NCI-H1048 (cell line): ENCODE measurements at places on chromosomes 1 and 21.

DNA sequence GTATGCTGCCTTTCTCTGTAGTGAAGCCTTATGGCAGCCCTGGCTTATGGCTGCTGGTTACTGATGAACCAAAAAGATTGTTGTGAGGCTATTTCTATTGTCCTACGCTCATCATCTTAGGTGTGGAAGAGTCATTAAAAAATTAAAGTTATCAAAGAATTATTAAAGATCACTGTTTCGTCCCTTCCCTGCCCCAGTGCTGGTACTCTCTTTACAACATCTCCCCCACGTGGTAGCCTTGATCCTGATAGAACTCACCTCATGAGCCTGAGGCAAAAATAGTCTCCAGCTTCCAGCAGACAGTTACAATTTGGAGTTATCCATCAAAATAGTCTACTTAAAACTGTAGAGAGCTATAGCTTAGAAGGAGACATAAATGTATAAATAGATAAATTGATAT is 201.5 kb downstream of the S1PR1 start:
- DNase-seq, result no peak

- no peak for DNase-seq
Observed at GRCh38 chr1:33378524-33378923, 52.4 kb downstream of the PHC2 start.

GRCh38 chr1:240092301-240093119 is 827 bp downstream of the FMN2 start:
- DNase-seq, result no peak

DNA sequence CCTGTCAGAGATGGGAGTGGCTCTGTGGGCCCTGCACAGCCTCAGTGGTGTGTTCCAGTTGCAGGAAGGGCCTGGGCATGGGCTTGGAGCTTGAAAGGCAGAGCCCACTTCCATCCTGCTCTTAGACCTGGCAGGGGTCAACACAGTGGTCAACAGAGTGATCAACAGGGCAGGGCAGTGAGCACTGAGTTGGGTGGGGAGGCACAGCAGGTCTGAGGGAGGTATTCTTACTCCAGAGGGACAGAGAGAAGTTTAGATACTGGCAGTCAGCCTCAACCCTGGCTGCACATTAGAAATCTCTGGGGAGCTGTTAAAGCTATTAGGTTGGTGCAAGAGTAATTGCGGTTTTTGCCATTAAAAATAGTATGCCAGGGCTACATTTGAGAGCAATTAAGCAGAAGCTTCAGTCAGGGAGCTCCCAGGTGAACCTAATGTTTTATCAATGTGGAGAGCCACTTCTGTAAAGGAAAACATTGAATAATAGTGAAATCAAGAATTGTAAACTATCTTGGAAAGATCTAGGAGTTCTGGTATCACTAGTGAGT is 37.7 kb downstream of the SH3BGR start:
- no peak for DNase-seq

DNA sequence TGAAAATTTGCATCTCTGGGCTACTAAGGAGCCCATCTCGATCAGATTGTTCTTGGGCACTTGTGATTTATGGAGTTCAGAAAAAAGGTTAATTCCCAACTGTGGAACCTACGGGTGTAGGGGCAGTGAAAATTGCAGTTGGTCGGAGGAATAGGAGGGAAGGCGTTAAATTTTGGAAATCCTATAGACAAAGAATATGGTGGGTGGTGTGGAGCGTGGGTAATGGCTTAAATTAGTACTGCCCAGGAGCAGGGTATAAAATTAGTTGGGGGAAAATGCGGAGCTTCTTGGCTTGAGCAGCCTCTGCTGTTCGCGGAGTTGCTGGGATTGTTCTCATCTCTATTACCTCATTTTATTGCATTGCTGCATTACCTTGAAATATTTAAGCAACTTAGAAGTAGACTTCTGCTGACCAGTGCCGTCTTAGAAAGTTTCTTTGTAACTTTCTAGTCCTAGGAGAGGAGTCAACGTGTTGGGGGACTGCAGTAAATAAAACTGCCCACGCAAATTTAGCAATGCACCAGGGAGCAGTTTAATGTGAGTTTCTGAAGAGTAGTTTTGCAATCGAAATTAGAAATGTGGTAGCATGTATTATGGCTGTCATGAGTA is 514 bp downstream of the S1PR1 start:
- DNase-seq, result no peak

DNA sequence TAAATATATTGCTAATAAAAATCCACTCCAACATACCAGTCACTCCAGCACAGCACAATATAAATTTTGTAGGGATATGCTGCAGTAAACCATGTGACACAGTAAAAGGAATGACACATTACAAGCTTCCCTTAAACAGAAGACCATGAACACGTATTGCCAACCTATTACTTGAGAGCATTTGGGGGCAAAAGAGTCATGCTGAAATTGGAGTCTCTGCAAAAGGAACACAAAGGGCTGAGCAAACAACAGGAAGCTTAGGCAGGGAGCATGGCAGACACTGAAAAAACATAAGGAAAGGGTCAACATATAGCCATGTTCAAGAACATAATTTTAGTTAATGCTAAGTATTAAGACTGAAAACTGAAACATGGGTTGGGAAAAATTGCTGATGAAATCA is 214.5 kb downstream of the SMYD3 start:
- DNase-seq, result no peak

GRCh38 chr21:35291973-35292627 is 243.0 kb upstream of the RUNX1 start:
- DNase-seq, result no peak

- no peak for DNase-seq
Observed at GRCh38 chr21:46414965-46415275, 43.8 kb upstream of the DIP2A start.

- no peak for DNase-seq
Observed at GRCh38 chr1:206929524-206929923, 7.8 kb upstream of the FCMR start.

- no peak for DNase-seq
Observed at GRCh38 chr1:115869064-115869463, 28.1 kb upstream of the NHLH2 start.

- no peak for DNase-seq
Observed at GRCh38 chr1:15099441-15100120, 54.0 kb upstream of the TMEM51 start.

- DNase-seq, result no peak
Observed at GRCh38 chr1:221161571-221162041, 282.4 kb downstream of the HLX start.

DNA sequence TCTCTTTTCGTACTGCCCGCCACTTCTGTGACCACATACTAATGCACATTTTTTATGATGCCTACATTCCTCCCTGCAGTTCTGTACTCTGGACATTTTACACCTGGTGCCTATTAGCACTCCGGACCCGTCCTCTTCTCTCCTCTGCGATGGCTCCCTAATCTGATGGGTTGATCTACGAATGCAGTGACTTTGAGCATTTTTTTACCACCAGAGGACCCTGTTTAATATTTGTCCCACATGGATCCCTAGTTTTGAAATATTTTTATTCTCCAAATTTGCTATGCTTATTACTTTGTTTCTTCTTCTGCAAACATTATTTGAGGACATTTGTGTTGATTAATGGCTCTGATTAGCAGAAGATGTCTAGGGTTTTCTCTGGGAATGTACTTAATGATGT is 5.2 kb downstream of the PPFIA4 start:
- no peak for DNase-seq

DNA sequence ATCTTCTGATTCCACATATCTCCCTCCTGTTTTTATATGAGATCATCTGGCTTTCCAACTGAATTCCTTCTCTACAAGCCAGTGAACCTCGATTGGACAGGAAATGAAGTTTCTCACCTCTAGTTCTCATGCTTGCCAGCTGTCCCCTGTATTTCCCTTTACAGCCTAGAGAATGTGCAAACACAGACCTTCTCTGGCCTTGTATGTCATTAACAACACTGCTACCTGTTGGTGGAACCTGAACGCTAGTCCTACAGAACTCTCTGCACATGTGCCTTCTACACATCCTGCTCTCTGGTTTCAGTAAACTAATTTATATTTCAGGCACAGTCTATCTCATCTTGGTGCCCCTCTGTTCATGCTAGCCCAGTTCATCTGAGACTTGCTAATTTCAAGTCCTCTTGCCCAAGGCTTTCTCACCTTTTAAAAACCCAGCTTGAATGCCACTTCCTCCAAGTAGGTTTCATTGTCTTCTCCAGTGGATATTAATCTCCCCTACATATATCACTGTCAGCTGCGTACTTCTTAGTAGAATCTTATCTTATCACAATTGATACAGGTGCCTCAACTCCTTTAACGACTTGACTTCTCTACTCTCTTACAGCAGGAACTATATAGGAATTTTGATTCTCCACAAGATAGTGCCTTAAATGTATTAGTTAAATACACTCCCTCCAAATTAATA is 549.9 kb downstream of the PLPP3 start:
- DNase-seq, result no peak

GRCh38 chr1:115842948-115843347 is 2.0 kb upstream of the NHLH2 start:
- no peak for DNase-seq

GRCh38 chr1:15610167-15610566 is 7.1 kb upstream of the DDI2 start:
- DNase-seq, result no peak

DNA sequence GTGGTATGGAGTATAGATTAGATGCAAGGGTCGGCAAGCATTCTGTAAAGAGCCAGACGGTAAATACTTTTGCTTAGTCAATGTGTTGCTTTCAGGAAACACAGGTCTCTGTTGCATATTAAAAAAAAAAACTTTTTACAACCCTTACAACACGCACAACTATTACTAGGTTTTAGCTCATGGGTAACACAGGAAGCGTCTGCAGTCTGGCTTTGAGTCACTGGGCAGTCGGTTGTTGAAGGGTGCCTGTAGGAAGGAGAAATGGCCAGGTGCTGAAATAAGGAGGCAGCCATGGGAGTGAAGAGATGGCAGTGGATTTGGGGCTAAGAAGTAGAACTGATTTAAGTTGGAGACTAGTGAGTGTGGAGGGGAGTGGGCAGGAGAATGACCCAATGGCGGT is 192.1 kb downstream of the KCNJ6 start:
- DNase-seq, result no peak

DNA sequence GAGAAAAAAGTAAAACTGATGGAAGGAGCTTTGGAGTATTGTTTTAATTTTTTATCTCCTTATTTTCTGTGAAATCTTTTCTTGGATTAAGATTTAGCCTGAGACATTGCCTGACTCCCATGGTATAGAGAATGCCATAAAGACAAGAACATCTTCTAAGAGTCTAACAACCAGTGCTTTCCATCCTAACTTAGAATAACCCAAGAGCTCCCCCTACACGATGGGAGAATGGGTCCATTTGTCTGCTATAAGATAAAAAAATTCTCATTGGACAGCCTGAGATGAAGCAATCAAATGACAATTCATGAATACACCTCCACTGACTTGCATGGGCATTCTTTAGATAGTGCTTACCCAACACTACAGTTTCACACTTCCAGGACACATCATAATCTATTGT is 478.1 kb downstream of the TTLL7 start:
- DNase-seq, result no peak

DNA sequence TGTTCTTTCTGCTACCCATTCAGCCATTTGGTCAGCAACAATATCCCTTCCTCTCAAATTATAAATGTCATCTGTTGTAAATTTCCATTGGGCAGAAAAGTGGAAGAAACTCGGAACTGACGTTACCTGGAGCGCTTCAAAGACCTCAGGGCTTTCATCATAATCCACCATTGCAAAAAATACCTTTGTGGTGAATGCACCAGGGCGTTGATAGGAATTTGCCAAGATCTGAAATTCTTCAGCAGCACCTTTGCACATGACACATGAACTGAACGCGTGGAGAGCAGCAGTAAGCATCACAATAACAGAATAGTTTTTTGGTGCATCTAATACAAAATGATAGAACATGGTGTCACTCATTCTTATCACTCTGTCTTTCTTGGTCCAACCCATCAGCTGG is 3.1 kb upstream of the TEKT2 start:
- DNase-seq, result no peak

DNA sequence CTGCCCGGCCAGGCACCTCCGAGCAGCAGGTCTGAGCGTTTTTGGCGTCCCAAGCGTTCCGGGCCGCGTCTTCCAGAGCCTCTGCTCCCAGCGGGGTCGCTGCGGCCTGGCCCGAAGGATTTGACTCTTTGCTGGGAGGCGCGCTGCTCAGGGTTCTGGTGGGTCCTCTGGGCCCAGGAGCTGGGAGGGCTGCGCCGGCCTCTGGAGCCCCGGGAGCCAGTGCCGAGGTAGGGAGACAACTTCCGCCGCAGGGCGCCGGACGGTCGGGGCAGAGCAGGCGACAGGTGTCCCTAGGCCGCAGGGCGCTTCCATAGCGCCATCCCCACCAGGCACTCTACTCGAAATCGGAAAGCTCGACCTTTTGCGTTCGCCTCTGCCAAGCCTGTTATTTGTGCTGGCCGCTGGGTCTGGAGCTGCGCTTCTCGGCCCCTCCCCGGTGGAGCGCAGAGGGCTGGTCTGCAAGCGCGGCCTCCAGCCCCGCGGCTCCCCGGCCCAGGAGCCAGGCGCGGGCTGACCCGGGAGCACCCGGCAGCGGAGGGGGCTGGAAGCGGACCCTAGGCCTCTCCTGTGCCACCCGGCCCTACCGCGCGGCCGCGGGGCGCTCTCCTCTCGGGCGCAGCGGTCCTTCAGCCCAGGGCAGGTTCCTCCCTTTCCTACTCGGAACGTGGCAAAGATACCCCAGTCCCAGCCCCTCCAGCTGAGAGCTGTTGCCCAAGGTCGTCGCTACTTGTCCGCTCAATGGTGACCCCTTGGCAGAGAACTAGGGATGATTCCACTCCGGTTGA is 2.2 kb downstream of the SIM2 start:
- DNase-seq, result no peak

DNA sequence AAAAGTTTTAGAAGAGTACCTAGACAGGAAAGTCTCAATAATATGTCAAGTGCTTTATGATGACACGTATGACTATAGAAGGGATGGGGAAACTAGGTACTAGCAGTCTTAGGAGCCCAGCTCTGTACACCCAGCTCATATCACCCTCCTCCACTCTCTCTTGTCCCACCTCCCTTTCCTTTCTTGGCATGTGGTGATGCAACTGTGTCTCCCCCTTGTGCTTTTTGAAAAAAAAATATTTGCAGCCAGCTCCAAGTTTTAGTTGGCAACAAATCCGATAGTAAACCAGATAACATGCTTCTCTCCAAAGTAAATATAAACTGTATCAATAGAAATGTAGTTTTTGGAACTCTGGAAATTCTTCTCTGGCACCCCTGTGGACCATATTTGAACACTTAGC is 280.7 kb downstream of the PDE4B start:
- DNase-seq, result no peak
